ENCODE measurements at places on chromosomes 3 and 15. TPM values are rescaled to one million over a fixed set of nuclear protein-coding genes. Genes with fewer than 3 reads are reported as not detected.

MME gene
- total RNA-seq, result 6.2 TPM

PLCB2 gene
- total RNA-seq, result 2.0 TPM

CDHR4 gene
- not detected for total RNA-seq

CCDC9B gene
- total RNA-seq, result 75.5 TPM

DYNLT2B gene
- total RNA-seq, result 12.4 TPM

TUSC7 gene
- not detected for total RNA-seq

FBXL22 gene
- total RNA-seq, result under 0.01 TPM

FEZF2 gene
- total RNA-seq, result not detected

LYZL4 gene
- 0.18 TPM for total RNA-seq

MYLK gene
- total RNA-seq, result 30.8 TPM

DUOXA2 gene
- not detected for total RNA-seq

SEC61A1 gene
- 220 TPM for total RNA-seq

PYGO1 gene
- total RNA-seq, result 0.27 TPM

GP5 gene
- total RNA-seq, result not detected

GPR156 gene
- 0.09 TPM for total RNA-seq

LRRN1 gene
- not detected for total RNA-seq

REC114 gene
- total RNA-seq, result not detected

LRRC31 gene
- not detected for total RNA-seq

NEK10 gene
- total RNA-seq, result 9.0 TPM

UACA gene
- total RNA-seq, result 105 TPM

TPRG1 gene
- 0.27 TPM for total RNA-seq

CAND2 gene
- 1.1 TPM for total RNA-seq

CISH gene
- total RNA-seq, result 0.19 TPM

PLSCR5 gene
- total RNA-seq, result not detected

C3orf70 gene
- 0.90 TPM for total RNA-seq

GOLGA8H gene
- 0.90 TPM for total RNA-seq

ATP13A5 gene
- total RNA-seq, result not detected

PROK2 gene
- not detected for total RNA-seq

TF gene
- under 0.01 TPM for total RNA-seq

SH2D7 gene
- not detected for total RNA-seq

ANAPC13 gene
- total RNA-seq, result 30.3 TPM

RNU5B-1 gene
- not detected for total RNA-seq

GP9 gene
- total RNA-seq, result not detected

UPK1B gene
- not detected for total RNA-seq

HRH1 gene
- total RNA-seq, result 11.7 TPM

KIF7 gene
- total RNA-seq, result 9.5 TPM

LRTM1 gene
- not detected for total RNA-seq

ROPN1 gene
- total RNA-seq, result not detected

TMEM45A gene
- 2.8 TPM for total RNA-seq

CACNA2D3 gene
- not detected for total RNA-seq

SLC22A14 gene
- total RNA-seq, result 0.09 TPM

SHISA5 gene
- total RNA-seq, result 118 TPM

SKIC8 gene
- 93.5 TPM for total RNA-seq

Data from endothelial cell of coronary artery (primary cell).